Endodermal cell (in vitro differentiated cells): ENCODE measurements at places on chromosomes 7 and 10. TPM values are rescaled to one million over a fixed set of nuclear protein-coding genes. Genes with fewer than 3 reads are reported as not detected.
A peak's percentile ranks its signal among the peaks of the same experiment; 100 is the strongest.

KLLN gene
- 0.49 to 1.0 TPM (median 0.78 TPM) in 3 replicates for total RNA-seq

ABCC2 gene
- total RNA-seq: 0.28 to 0.90 TPM (median 0.40 TPM) in 3 replicates

TAC1 gene
- total RNA-seq: not detected in 2 replicates

IL6 gene
- 0.88 and 1.2 TPM in 2 replicates for total RNA-seq

OR6V1 gene
- total RNA-seq: not detected in 3 replicates

- DNase-seq: no peak
These were observed 5.5 kb upstream of the MDFIC start for GRCh38 chr7:114916261-114916892.

DNA sequence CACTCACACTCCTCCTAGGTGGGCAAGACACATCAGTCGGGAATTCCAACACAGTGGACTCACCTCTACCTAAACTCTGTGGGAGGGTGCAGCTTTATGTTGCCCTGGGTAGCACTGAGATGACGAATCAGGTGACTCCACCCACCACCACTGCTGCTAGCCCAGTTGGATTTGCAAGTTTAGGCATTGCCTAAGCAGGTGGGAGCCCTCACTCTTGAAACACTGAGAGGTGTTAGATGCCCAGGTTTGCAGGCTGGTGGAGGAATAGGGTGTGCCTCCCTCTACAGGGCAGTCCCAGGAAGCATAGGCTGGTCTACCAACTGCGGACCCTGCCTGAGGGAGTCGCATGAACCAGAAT lies 708.9 kb downstream of the POM121L12 start:
- DNase-seq: peak; percentile 68

GRCh38 chr7:17680026-17680425 lies 260.3 kb downstream of the SNX13 start:
- peak; percentile 72 for DNase-seq

DNA sequence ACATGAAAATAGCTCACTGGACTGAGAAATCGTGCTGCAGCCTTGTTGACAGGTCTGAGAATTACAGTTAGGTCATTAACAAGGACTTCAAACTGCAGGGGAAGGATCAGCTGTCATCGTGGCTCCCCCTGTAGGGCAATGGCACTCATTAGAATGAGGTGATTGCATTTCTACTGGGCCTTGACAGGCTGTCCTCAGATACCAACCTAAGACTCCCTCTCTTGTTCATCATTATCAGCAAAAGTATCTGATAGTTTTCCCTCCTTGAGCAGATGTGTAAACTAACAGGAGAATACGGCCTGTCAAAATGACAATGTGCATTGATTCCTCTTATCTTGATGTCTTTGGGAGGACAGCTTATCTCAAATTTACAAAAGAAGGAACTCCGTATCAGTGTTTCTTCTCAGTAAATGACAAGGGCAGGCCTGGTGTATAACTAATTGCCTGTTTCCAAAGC lies 648.5 kb upstream of the LRRN3 start:
- peak; percentile 89 for DNase-seq

GRCh38 chr10:1932692-1933094 lies 195.4 kb upstream of the ADARB2 start:
- no peak for DNase-seq

- no peak for DNase-seq
These were observed 434.0 kb downstream of the INHBA start for GRCh38 chr7:41268878-41269277.

- no peak for DNase-seq
These were observed 22.3 kb downstream of the ZNF783 start for GRCh38 chr7:149284343-149284742.

- DNase-seq: peak; percentile 55
These were observed 128.4 kb downstream of the ARHGAP22 start for GRCh38 chr10:48476279-48476982.

DNA sequence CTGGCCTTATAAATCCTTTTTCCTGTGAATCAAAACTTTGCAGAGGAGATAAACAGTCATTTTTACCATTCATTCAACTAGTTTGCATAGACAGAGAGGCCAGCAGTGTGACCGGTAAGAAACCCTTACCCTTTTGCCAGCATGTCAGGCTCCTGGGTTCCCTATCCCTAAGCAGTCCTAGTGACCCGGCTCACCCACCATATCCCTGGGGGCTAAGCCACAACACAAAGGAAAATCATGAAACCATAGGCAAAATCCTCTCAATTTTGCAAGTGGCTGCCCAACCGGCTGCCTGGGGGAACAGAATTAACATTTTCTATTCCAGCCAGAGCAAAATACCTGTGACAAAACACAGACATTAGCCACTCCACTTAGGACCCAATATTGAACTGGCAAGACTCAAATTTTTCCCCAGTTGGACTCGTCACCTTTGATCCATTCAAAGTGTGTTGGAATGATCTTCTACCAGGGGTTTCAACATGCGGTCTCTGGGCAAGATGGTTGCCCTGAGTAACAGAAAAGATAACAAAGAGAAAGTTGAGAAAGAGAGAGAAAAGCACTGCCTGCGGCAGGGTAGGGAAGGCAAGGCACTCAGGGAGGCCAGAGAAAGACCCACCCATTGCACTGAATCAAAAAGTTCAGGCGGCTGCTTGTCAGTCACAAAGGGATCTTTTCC lies 174.8 kb upstream of the NAMPT start:
- no peak for DNase-seq

GRCh38 chr7:75738975-75739795 lies 444 bp upstream of the HIP1 start:
- DNase-seq: peak; percentile 100

DNA sequence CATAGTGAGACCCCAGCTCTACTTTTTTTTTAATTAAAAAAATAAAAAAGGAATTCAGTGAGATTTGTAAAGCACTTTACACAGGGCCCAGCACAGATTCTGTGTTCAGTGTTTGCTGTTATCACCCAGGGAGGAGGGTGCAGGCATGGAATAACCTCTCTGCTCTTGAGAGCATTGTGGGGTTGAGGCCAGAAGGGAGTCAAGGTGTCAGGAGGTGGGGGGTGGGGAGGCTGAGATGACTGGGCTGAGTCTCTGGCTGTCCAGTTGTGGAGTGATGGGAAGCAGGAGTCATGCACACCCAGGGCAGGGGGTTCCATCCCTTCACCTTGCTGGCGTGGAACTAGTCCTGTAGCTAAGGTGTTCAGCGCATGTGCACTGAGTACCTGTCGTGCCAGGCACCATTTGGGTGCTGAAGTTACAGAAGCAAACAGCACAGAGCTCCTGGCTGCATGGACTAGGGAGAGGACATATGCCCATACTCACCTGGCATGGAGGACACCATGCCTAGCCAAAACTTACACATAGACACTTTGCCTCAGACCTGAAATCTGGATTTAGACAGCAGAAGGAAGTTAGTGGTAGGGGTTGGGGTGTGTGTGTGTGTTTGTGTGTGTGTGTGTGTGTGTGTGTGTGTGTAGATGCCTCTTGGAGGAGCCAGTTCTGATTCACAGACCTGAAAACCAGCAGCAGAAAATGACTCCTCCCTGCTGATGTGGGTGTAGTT lies 69.2 kb upstream of the LRRC4 start:
- DNase-seq: no peak

DNA sequence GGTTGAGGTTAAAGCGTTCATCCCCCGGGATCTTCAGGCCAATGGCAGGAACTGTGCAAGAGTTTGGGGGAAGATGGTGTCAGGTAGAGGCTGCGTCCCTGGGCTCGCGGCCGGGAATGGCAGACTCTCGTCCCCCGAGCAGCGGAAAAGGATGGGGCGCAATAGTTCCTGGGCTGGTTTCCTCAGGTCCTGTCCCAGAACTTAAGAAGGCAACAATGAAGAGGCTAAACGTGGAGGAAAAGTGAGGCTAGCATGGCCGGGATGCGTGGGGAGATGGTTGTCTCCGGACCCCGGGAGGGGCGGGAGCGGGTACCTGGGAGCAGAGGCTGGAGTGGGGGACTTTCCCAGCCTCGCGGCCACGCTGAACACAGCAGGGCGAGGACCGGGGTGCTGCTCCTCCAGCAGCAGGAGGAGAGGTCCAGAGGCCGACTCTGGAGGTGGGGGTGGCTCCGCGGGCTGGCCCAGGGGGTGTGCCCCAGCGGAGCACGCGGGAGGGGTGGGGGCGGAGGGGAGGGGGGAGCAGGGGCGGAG lies 882 bp downstream of the IRF5 start:
- DNase-seq: peak; percentile 65

DNA sequence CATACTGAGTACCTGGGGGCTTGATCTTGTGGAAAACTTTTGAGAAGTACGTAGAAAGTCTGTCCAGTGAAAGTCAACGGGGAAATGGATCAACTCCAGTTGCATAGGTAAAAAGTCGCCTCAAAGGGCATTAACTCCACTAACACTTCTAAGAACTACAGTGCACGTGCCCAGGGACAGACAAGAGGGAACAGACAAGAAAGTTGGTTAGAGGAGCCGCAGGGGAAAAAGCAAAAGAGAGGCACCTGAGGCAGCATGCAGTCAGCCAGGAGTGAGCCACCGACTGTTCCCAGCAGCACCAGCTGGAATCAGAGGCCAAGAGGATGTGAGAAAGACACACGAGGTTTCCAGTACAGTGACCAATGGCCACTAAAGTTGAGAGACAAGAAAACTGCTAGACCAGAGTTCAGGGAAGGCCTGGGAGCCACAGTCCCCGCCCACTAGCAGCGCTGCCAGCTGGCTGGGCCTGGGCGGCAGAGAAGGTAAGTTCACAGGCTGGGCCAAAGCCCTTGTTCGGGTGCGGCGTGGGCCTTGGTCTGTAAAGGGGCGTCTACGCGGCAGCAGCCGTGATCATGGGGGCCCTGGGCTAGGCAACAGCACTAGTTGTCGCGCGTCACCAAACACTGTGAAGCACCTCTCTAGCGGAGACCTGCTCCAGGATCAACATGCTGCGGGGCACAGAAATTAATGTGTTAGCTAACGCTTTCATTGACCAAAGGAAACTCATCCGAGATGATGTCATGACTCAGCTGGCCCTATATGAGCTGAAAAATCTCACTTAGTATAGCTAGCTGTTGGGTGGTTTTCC lies 14.0 kb downstream of the ITGB1 start:
- DNase-seq: peak; percentile 71

GRCh38 chr10:8069108-8069507 lies 14.6 kb downstream of the GATA3 start:
- no peak for DNase-seq

- peak; percentile 60 for DNase-seq
These were observed 553 bp downstream of the DNAJC30 start for GRCh38 chr7:73682745-73683055.

DNA sequence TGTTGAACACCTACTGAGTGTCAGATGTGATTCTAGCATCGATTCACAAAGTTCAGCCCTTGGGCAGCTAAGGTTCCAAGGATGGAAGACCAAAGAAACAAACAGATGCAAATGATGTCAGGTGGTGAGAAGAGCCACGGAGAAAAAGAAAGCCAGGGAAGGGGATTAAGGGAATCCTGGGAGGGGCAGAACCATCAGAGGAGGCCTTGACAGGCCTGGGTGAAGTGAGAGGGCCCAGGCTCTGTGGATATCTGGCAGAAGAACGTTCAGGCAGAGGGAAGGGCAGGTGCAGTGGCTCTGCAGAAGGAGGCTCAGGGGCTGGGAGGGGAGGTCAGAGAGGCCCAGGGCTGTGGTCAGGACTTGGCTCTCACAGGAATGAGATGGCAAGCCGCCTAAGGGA lies 90.4 kb downstream of the C10orf105 start:
- DNase-seq: peak; percentile 62

DNA sequence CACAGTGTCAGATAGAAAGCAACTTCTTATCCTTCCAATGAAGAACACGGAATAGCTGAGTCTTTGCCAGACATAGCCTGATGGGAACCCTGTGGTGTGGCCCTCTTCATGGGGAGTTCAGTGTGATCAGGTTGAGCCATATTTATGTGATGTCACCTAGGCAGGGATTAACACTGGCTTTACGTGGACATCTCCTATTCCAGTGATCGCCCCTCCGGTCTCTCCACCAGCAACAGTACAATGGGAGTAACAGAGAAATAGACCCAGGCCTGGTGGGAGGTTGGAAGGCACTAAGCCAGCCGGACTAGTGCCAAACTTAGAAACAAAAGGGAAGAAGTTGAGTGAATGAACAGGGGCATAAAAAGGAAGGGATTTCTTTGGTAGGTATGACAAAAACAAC lies 358.1 kb downstream of the PRPF18 start:
- no peak for DNase-seq

GRCh38 chr7:30674876-30675275 lies 7.4 kb downstream of the CRHR2 start:
- DNase-seq: no peak

DNA sequence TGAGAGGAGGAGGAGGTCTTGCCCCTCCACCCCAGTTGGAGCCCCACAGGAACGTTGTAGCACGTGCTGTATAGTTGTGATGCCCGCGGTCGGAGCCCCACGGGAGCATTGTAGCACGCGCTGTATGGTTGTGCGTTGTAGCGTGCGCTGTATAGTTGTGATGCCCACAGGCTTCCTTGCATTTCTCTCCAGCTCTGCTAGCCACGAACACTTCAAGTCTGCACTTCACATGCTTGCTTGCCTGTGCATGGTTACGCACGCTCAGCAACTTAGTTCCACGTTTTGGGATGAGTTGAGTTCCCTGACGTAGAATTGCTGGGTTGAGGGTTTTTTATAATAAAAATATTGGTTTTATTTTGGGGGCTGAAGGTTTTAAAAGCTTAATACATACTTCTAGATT lies 41.6 kb downstream of the DNAJB6 start:
- no peak for DNase-seq
